Cortex of kidney (tissue), 1 donor: ENCODE measurements at places on chromosomes 6 and 20.

DNA sequence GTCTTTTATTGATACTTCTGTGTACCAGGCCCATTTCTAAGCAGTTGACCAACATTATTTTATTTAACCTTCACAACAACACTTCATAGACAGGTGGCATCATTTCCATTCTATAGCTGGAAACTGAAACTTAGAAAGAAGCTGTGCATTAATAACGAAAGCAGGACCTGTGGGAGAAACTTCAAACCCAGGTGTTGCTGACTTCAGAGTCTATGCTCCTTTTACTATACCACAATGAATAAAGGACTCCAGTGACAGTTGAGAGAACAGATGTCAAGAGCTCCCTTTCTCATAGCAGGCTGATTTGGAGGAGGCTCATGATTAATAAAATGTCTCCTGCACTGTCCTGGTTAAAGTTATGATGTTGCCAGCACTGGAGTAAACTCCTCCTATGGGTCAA is 56.6 kb upstream of the POU3F2 start:
- DNase-seq: no peak

- DNase-seq: no peak
Observed at GRCh38 chr20:33470457-33470856, 19.4 kb upstream of the CBFA2T2 start.

- no peak for DNase-seq
Observed at GRCh38 chr20:42134265-42135098, 516.3 kb upstream of the CHD6 start.

GRCh38 chr20:41287327-41287726 is 30.2 kb downstream of the ZHX3 start:
- no peak for DNase-seq

GRCh38 chr6:43926634-43927531 is 156.9 kb downstream of the VEGFA start:
- no peak for DNase-seq

- DNase-seq: no peak
Observed at GRCh38 chr20:45212836-45213235, 6.0 kb downstream of the SEMG1 start.

GRCh38 chr6:30007132-30007764 is 53.8 kb upstream of the POLR1H start:
- no peak for DNase-seq

- DNase-seq: no peak
Observed at GRCh38 chr6:11473008-11473740, 64.4 kb upstream of the TMEM170B start.

DNA sequence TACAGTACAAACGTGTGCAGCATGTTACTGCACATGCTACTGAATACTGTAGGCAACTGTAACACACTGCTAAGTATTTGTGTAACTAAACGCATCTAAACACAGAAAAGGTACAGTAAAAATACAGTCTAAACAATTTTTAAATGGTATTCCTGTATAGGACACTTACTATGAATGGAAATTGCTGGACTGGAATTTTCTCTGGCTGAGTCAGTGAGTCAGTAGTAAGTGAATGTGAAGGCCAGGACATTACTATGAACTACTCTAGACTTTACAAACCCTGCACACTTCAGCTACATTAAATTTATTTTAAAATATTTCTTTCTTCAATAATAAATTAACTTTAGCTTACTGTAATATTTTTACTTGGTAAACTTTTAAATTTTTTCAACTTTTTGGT is 225.0 kb upstream of the TENT5A start:
- no peak for DNase-seq

GRCh38 chr6:139003751-139004150 is 15.7 kb upstream of the REPS1 start:
- DNase-seq: no peak
